ENCODE measurements at places on chromosomes 2 and 18.

- no peak for DNase-seq
Measured at GRCh38 chr2:150127995-150128394, 359.5 kb downstream of the RND3 start.

- DNase-seq: no peak
Measured at GRCh38 chr18:10296491-10296890, 157.9 kb upstream of the APCDD1 start.

- no peak for DNase-seq
Measured at GRCh38 chr2:22734373-22735045, 650.5 kb upstream of the KLHL29 start.

DNA sequence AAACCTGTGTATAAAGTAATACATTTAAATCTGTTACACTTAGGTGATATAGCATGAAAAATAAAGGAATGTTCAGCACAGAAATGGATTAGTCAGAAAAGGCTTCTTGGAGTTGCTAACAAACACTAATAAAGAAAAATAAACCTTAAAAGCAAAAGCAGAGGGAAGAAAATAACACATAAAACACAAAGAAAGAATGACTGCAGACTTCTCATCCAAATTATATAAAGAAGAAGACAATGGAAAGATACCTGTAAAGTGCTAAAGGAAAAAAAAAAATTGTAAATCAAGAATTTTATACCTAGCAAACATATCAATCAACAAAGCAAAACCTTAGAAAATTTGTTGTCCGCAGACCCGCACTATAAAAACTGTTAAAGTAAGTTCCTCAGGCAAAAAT, 63.6 kb downstream of the EXOC6B start:
- DNase-seq: no peak

DNA sequence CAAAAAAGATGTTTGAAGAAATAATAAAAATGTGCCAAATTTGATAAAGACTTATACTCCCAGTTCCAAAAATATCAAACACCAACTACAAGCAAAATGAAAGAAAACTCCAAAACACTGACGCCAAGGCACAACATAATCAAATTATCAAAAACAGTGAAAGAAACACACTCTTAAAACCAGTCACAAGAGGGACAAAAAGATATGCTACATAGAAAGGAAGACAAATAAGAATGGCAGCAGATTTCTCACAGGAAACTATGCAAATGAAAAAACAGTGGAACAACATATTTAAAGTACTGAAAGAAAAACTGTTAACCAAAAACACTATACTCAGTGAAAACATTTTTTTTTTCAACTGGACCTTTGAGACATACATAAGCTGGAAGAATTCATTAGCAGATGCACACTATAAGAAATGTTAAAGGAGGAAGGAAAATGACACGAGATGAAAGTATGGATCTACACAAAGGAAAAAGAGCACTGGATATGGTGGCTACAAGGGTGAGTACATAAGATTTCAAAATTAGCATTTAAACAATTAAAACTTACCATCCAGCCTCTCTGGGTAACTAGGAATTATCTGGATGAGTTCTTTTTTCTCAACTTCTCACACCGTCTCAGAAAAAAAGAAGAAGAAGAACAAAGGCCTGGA, 94.0 kb upstream of the ACVR1C start:
- no peak for DNase-seq

GRCh38 chr2:142834021-142834420, 43.4 kb upstream of the KYNU start:
- DNase-seq: no peak

DNA sequence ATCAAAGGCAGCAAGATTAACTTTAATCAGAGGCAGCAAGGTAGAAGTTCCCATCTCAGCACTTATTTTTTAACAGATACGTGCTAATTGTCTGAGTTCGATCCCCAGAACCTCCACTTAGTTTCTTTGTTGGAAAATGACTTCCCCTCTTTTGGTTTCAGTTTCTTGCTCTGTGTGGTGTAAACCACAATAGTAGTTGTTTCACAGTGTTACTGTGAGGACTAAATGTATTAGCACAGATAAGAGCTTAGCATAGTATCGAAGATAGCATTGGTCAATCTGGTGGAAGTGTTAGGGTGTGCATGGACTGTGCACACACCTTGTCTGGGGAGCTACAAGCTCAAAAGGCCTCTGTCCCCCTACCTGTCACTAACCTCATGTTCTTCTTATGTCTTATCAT, 988.3 kb upstream of the GYPC start:
- DNase-seq: no peak

DNA sequence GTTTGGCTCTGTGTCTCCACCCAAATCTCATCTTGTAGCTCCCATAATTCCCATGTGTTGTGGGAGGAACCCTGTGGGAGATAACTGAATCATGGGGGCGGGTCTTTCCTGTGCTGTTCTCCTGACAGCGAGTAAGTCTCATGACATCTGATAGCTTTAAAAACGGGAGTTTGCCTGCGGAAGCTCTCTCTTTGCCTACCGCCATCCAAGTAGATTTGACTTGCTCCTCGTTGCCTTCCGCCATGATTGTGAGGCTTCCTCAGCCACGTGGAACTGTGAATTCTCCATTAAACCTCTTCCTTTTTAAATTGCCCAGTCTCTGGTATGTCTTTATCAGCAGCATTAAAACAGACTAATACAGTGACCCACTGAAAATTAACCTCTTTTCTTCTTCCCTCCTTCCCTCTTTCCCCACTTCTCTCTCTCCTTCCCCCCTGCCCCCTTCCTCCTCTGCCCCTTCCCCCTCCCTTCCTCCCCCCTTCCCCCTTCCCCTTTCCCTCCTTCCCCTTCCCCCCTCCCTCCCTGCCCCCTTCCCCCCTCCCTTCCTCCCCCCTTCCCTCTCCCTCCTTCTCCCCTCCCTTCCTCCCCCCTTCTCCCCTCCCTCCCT, 818.8 kb downstream of the SLC4A3 start:
- DNase-seq: no peak

GRCh38 chr2:200871151-200871550, 6.7 kb upstream of the CLK1 start:
- DNase-seq: no peak

- DNase-seq: no peak
Measured at GRCh38 chr18:77366720-77367641, 117.3 kb downstream of the GALR1 start.

- DNase-seq: no peak
Measured at GRCh38 chr2:200258881-200259576, 47.5 kb upstream of the SPATS2L start.

DNA sequence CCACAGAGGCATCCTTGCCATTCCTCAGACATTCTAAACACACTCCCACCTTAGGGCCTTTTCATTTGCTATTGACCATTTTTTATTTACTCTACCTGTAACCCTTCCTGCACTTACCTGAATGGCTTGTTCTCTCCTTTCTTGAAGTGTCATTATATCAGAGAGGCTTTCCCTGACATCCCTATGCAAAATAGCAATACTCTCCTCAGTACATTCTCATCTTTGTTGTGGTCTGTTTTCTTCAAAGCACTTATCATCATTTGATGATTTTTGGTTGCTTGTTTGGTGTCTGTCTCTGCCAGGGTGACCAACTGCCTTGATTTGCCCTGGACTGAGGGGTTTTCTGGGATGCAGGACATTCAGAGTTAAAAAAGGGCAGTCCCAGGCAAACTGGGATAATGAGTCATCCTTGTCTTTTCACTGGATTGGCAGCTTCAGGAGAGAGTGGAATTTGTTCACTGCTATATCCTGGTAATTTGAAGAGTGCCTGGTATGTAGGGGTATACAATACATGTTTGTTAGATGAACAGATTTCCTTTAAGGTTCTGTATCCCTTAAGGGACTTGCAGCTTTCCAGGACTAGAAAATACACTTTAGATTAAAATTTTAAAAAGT, 102.4 kb downstream of the BABAM2 start:
- DNase-seq: no peak

- DNase-seq: no peak
Measured at GRCh38 chr2:112728029-112728362, 7.2 kb downstream of the NT5DC4 start.

DNA sequence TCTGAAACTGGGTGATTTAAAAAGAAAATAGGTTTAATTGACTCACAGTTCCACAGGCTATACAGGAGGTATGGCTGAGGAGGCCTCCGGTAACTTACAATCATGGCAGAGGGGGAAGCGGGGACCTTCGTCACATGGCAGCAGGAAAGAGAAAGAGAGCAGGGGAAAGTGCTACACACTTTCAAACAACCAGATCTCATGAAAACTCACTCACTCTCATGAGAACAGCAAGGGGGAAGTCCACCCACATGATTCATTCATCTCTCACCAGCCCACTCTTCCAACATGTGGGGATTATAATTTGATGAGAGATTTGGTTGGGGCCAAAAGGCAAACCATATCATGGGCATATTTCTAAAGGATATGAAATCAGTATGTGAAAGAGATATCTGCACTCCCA, 12.0 kb upstream of the ARHGAP15 start:
- DNase-seq: no peak

DNA sequence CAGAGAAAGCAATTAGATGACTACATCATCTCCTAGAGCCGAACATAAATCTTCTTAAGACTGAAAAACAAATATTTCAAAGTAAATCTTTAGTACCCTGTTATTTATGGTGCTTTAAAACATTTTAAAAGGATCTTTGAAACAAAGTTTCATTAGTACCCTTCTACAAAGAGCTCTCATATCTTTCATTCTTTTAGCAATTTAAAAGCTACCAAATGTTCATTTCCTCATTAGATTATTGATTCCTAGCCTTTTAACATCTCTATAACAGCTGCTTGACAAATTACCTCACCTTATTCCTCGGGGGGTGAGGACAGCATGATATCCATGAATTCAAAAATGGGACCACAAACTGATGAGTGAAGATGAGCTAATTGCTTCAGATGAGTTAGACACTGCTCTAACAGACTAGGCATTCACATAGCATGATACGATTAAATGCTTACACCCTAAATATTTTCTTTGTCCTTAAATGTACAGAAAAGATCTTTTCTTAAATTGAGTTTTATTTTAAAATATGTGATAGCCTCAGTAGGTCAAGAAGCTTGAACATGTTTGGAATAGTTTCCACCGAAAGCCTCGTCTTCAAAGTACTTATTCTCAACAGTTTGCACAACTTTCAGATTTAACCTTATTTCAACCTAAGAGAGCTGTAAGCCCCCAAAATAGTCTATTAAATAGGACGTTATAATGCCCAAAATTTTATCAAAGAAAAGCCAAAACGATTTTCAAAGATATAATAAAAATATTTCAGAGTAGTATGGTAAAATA, 2.1 kb downstream of the ATAD2B start:
- no peak for DNase-seq

DNA sequence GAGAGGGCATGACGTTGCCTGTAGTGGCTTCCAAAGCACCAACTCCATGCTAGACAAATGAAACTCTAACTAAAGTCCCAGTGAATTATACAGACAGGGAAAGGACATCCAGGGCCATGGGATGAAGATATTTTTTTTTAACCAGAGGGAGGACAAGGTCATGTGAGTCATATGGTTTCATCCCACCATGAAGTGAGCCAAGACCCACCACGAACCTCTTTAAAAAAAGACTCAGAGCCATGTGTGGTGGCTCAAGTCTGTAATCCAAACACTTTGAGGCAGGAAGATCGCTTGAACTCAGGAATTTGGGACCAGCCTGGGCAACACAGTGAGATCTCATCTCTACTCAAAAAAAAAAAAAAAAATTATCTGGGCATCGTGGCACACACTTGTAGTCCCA, 115.2 kb downstream of the LIPG start:
- DNase-seq: no peak

GRCh38 chr2:160028431-160029269, 33.8 kb downstream of the PLA2R1 start:
- DNase-seq: no peak

DNA sequence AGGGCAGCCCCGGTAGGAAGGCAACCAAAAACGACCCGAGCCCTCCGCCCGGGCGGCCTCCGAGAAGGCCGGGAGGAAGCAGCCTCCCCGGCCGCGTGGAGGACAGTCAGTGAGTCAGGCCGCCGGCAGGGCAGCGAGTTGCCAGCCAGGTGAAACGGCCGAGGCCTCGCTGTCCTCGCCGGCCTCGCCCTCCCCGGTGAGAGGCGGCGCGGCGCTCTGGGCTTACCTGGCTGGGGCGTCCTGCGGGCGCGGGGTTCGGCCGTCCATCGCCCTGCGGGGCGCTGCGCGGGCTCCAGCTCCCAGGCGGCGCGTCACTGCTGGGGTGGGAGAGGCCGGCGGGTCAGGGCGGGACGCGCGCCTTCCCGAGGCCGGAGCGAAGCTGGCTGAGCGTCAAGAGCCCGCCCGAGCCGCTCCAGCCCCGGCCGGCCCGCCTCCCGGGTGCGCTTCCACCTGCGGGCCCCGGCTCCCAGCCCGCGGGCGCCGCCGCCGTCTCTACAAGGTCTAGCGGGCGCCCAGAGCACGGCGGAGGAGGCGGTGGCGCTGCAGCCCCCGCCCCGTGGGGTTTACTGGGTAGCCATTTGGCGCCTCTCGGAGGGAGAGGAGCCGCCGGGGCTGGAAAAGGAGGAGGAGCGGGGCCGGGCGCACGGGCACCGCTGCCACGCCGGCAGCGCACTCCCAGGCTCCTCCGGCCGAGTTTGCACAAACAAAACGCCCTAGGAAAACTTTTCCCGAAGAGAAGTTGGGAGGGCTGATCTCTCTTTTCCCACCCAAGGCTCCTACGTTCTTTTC, 499 bp downstream of the COBLL1 start:
- no peak for DNase-seq

- DNase-seq: no peak
Measured at GRCh38 chr18:10894501-10894900, 254.9 kb downstream of the PIEZO2 start.
